ENCODE measurements at places on chromosomes 11 and 22.
A peak's percentile ranks its signal among the peaks of the same experiment; 100 is the strongest.

- no peak for DNase-seq
These were observed 15.7 kb downstream of the NNMT start for GRCh38 chr11:114311946-114312345.

DNA sequence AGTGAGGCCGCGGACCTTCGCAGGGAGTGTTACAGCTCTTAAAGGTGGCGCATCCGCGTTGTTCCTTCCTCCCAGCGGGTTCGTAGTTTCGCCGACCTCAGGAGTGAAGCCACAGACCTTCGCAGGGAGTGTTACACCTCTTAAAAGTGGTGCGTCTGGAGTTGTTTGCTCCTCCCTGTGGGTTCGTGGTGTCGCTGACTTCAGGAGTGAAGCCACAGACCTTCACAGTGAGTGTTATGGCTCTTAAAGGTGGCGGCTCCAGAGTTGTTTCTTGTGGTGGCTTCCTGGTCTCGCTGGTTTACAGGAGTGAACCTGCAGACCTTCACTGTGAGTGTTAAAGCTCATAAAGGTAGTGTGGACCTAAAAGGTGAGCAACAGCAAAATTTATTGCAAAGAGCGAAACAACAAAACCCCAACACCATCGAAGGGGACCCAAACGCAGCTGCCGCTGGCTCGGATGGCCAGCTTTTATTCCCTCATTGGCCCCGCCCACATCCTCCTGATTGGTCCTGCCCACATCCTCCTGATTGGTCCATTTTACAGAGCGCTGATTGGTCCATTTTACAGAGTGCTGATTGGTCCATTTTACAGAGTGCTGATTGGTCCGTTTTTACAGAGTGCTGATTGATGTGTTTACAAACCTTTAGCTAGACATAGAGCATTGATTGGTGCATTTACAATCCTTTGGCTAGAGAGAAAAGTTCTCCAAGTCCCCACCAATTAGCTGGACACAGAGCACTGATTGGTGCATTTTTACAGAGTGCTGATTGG lies 1.2 kb upstream of the TMEM45B start:
- DNase-seq, result peak; percentile 47

GRCh38 chr11:77440678-77441077 lies 33.2 kb downstream of the PAK1 start:
- DNase-seq, result no peak

DNA sequence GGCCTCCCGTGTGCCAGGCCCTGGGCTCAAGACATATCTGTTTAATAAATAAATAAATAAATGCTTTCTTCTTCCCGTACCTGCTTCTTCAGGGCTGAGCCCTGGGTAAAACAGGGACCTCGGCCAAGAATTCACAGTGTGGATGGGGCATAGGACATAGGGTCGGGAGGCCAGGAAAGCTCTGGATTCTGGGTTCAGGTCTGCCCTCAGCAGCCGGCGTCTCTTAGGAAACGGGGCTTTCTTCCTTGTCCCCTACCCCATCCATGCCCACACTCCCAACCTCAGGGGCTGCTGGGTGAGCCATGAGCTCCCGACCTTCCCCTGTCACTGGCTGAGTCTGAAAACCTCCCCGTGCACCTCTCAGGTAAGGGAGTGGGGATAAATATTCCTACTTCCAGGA lies 55.7 kb upstream of the ALX4 start:
- DNase-seq, result no peak

DNA sequence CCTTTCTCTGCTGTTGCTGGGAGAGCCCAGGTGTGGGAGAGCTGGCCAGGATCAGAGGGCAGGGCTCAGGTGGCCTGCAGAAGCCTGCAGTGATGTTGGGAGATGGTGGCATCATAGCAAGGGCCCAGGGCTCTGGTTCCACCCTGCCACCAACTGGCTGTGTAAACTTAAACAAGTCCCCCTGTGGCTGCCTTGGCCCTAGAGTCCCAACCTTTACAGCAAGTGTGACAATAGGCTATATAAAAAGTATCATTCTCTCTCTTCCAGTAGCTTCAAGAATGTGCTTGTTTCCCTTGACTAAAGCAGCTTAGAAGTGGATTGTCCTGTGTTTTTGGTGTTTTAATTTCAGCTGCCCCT lies 201.8 kb upstream of the E2F8 start:
- no peak for DNase-seq

DNA sequence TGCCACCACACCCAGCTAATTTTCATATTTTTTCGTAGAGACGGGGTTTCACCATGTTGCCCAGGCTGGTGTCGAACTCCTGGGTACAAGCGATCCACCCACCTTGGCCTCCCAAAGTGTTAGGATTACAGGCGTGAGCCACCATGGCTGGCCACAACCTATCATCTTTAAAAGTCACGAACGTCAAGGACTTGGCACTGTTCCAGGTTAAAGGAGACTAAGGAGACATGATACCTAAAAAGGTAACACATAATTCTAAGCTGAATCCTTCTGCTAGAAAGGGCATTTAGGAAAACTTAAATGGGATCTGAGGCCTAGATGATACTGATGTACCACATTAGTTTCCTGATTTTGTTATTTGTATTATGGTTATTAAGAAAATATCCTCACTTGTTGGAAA lies 43.3 kb upstream of the SYT9 start:
- no peak for DNase-seq

GRCh38 chr11:87954476-87954875 lies 220.8 kb downstream of the RAB38 start:
- no peak for DNase-seq

- no peak for DNase-seq
These were observed 8.1 kb downstream of the MALAT1 start for GRCh38 chr11:65506772-65507505.

DNA sequence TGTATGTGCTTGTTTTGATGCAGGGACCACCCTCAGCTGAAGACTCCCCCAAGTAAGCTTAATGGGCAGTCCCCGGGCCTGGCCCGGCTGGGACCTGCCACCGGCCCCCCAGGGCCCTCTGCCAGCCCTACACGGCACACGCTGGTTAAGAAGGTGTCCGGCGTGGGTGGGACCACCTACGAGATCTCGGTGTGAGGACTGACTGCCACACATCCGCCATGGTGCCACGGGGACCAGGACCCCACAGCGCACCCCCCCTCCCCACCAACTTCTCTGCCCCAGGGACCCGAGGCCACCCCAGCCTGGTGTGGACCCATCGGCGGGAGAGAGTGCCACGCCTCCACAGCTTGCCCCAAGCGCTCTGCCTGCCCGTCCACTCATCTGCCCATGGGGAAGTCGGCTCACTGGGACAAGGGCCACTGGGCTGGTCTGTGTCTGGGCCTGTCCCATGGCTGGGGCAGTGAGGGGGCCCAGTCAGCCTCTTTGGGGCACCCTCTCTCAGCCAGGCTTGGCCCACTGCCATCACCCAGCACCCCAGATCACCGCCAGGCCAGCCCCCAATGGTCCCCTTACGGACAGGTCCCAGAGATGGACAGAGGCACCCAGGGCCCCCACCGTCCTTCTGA lies 5.5 kb downstream of the CCDC188 start:
- no peak for DNase-seq

DNA sequence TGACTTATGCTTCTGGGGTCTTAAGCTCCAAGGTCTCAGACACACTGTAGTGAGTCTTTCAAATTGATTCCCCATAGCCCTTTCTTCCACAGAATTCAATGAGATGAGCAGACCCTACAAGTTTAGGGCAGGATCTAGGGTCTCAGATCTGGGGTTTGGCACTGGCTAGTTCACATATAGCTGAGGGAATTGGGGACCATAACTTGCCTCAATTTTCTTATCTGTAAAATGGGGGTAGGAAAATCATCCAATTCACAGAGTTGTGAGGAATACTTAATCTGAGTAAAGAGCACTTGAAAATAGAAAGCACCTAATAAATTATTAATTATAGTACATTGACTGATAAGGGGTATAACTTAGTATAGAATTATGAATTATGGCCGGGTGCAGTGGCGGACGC lies 5.9 kb upstream of the CCDC117 start:
- no peak for DNase-seq

- DNase-seq, result no peak
These were observed 22.7 kb downstream of the OOSP3 start for GRCh38 chr11:59901306-59901705.

DNA sequence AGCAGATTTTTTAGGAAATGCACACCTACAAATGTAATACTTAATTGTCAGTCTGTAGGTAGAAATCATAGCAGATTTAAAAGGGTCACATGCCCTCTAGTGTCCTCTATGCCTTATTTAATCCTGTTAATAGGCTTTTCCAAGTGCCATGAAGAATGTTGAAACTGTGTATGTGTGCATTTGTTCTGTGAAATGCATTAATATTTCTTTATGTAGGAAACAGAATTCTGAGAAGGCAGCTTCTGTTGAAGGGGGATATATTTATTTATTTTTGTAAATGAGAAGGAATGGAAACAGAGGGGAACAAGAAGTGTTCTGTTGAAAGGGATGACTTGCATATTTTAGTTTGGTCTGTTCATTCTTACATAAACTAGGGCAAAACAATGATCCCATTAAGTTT lies 51.0 kb downstream of the SVIP start:
- DNase-seq, result no peak

GRCh38 chr11:103683576-103683975 lies 352.9 kb upstream of the DDI1 start:
- no peak for DNase-seq

- no peak for DNase-seq
These were observed 35.3 kb downstream of the EXT2 start for GRCh38 chr11:44130751-44131150.

GRCh38 chr11:77249427-77249826 lies 52.1 kb downstream of the GDPD4 start:
- DNase-seq, result no peak

DNA sequence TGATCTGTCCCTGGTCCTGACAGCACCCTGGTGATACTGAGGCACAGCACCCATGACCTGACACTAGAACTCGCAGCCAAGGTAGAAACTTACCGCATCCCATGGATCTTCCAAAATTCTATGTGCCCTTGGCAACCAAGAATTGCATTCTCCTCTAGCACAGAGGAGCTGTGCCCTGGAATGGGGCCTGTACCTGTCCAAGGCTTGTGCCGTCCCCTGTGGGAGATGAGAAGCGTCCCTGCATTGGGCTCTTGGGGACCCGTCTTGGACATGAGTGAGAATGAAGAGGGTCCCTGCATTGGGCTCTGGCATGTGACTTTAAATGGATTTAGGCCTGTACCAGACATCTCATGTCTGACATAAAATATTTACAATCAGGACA lies 67.1 kb downstream of the GGTLC2 start:
- DNase-seq, result no peak

DNA sequence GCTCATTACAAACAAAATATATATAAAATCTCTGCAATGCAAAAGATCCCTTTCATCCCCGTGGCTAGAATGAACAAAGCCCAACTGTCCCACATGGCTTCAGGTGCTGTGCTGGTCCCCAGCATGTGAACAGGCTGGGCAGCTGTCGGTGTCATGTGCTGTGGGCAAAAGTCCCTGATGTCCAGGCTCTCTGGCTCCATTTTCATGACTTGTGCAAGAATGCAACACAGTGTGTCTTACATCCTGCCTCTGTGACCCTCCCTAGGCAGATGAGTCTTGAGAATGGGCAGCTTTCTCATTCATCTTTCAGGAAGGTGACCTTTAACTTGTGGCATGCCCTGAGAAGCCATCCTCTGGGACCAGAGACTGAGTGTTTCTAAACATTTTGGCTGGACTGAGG lies 14.5 kb downstream of the GUCD1 start:
- DNase-seq, result no peak

DNA sequence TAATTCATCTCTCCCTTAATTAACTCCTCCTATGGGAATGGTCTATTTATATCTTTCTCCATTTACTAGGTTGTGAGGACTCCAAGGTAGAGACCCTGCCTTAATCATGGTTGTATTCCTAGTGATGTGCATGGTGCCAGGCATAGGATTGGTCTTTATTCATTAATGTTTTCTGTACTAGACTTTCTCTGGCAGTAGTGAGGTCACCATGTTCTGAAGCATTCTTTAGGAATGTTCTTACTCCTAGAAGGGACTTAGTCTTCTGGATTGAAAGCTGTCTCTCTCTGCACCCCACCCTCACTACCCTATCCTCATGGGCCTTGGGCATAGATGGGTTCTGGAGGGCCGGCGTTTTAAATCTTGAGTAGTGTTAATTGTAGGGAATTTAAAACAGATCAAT lies 10.6 kb upstream of the INSC start:
- DNase-seq, result no peak

DNA sequence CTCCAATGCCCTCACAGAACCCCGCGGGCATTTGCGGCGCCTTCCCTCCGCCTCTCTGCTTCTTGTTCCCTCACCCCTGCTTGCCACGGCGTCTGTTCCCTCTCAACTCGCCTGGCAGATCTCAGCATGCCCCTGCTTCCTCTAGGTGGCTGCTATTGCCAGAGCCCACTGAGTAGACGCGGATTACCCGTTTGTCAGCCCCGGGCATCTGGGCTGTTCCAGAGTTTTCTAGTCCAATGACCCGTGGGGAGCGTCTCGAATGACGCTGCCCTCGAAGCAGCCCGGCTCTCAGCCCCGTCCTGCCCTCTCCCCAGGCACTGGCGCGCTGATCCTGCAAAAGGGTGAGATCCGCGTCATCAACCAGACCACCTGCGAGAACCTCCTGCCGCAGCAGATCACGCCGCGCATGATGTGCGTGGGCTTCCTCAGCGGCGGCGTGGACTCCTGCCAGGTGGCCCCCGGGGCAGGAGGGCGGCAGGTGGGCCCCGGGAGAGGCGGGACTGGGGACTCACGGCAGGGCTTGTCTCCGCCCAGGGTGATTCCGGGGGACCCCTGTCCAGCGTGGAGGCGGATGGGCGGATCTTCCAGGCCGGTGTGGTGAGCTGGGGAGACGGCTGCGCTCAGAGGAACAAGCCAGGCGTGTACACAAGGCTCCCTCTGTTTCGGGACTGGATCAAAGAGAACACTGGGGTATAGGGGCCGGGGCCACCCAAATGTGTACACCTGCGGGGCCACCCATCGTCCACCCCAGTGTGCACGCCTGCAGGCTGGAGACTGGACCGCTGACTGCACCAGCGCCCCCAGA lies 49.7 kb downstream of the ST14 start:
- no peak for DNase-seq

DNA sequence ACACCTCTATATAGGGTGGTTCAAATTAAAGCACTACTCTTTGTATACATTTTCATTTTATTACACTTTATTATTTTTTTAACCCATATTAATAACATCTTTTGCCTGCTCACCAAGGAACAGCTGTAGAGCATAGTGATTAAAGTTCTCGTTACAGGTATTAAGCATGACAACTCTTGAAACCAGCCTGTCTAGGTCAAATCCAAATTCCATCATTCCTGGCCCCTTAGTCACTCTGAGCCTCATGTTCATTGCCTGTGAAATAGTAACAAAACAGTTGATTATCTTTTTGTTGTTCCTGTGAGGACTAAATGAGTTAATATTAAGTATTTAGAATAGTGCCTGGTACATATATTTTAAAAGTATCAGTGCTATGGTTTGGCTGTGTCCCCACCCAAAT lies 334.5 kb downstream of the RAB38 start:
- DNase-seq, result no peak

DNA sequence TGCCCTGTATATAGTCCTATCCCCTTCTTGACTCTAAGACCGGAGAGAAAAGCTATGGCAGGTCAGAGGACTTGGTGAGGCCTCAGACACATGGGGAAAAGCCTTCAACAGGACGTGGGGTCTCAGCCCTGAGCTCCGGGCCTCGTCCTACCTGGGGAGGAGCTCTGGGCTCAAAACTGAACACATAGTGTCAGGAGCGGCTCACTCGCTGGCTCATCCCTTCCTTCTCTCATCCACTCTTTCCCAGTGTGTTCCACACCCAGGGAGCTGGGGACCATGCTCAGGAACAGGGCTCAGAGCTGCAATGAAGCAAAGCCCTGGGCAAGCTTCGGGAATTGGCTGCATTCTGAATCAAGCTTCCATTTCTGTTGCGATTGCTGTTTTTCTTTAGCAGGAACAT lies 14.5 kb downstream of the ADAMTS15 start:
- no peak for DNase-seq

- DNase-seq, result no peak
These were observed 8.4 kb downstream of the LIF start for GRCh38 chr22:30238136-30238535.

Data from activated CD8-positive, alpha-beta memory T cell treated with anti-CD3 and anti-CD28 coated beads, Interleukin-2, amount 50 U/mL, for 4 hours (primary cell).